ENCODE measurements at places on chromosomes 1 and 21.

- no peak for DNase-seq
Observed at GRCh38 chr1:225713281-225713680, 60.4 kb upstream of the ENAH start.

- no peak for DNase-seq
Observed at GRCh38 chr1:34865981-34866761, 6.6 kb upstream of the SMIM12 start.

- DNase-seq = no peak
Observed at GRCh38 chr1:53291574-53291973, 36.3 kb downstream of the LRP8 start.

DNA sequence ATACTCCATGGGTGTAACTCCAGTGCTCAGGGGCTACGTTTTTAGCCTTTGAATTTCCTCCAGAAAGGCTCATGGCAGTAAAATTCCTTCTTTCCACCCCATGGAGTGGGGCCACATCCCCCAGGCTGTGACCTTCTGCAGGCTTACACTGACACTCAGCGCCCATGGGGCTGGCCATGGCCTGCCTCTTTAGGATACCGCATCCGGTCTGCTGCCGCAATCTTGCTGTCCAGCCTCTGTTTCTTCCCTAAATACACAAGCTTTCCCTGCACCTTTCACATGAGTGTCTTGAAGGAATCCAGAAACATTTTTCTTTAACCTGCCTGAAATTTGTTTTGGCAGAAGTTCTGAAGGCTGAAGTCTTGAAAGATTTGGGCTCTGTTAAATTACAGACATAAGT is 170.5 kb downstream of the NTMT2 start:
- DNase-seq = no peak

DNA sequence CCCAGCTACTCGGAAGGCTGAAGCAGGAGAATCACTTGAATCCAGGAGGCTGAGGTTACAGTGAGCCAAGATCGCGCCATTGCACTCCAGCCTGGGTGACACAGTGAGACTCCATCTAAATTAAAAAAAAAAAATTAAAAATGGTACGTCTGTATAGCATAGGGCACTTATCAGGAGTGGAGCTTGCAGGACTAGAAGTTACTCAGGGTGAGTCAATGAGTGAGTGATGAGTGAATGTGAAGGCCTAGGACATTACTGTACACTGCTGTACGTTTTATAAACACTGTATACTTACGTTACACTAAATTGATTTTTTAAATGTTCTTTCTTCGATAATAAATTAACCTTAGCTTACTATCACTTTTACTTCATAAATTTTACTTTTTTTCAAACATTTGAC is 183.6 kb downstream of the NR5A2 start:
- no peak for DNase-seq

- DNase-seq = no peak
Observed at GRCh38 chr1:29465755-29466154, 229.4 kb downstream of the PTPRU start.

DNA sequence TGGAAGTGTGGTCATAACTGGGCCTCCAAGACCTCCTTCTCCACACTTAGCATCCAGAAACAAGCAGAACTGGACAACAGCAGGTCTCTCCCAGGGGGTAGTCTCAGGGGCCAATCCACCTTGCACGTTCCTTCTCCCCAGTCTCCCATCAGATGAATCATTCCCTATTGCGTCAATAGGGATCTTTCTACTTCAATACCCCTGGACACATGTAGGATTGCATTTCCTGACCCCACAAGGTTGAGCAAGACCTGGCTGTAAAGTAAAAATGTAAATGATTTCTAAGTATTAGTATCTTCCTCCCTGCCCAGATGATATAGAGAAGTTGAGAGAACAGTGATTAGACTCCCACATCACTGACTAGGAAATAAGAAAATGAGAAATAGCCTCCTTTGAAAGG is 224.5 kb upstream of the CSF3R start:
- no peak for DNase-seq

GRCh38 chr21:42073145-42074099 is 2.3 kb downstream of the UMODL1 start:
- no peak for DNase-seq

DNA sequence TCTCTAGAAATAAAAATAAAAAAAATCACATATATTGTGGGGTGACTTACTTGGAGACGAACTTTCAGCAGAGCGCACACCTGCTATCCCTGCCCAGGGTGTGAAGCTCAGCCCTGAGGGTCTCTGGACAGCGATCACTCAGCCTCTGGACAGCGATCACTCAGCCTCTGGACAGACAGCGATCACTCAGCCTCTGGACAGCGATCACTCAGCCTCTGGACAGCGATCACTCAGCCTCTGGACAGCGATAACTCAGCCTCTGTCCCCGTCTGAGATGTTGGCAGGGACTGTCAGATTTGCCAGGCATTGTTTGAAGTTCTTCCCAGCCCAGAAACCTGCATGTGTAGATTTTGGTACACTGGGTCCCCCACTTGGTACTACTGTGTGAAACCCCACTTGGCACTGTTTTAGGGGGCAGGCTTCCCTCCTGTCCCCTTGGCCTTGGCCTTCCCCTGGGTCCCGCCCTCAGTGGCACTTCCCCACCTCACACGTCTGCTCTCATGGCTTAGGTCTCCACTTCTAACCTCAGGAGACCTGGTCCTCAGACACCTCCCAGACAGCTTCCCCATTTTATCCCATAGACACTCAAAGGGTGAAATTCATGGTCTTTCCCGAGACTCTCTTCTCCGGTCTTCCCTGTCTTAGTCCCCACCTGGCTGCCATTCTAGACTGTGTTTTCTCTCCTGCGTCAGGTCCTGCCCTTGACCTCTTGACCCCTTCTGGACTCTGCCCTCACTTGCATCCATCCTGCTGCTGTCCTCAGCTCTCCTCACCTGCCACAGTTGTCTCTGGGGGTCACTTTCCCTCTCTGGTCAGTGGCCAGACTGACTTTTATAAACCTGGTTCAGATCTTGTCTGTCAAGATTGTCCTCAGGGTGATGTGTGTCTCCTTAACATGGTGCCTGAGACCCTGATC is 10.2 kb downstream of the PSEN2 start:
- no peak for DNase-seq
